Stimulated activated CD4-positive, alpha-beta T cell treated with anti-CD3 and anti-CD28 coated beads, Interleukin-4, amount 100 ng/mL, for 24 hours (primary cell): ENCODE measurements at places on chromosomes 5 and 9.

- DNase-seq = no peak
These were observed 28.7 kb downstream of the GFRA3 start for GRCh38 chr5:138245717-138246116.

- DNase-seq = no peak
These were observed 83.0 kb downstream of the TMEM174 start for GRCh38 chr5:73256012-73256411.

DNA sequence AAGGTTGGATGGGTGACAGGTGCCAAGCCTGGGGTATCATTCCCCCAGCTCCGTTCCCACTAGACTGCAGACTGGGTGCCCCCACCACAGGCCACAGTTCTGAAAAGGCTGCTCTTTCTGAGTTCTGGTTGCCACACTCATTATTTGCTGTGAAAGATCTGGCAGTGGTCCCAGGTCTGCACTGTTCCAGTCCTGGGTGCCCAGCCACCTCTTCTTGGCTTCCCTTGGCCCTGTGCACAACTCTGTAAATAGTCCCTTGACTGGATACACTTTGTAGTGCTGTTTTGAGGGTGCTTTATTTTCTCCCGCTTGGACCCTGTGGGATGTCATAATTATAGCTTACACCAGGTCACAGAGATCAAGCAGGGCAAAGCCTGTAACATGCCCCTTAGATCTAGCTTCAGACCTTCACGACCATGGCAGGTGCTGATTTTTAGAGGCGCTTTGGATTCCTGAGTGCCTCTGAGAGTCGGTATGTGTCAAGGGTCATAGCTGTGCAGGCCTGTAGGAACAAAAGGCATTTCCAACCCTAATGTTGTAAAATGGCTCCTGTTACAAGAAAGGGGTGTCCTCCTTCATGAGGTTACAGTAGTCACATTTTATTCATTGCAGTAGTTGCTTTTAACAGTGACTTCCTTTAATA lies 344.9 kb downstream of the ICE1 start:
- DNase-seq = no peak

GRCh38 chr5:114434396-114435219 lies 72.7 kb downstream of the KCNN2 start:
- no peak for DNase-seq

DNA sequence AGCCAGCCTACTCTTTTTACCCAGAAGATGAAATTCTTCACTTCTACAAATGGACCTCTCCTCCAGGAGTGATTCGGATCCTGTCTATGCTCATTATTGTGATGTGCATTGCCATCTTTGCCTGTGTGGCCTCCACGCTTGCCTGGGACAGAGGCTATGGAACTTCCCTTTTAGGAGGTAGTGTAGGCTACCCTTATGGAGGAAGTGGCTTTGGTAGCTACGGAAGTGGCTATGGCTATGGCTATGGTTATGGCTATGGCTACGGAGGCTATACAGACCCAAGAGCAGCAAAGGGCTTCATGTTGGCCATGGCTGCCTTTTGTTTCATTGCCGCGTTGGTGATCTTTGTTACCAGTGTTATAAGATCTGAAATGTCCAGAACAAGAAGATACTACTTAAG lies 16.6 kb downstream of the OCLN start:
- DNase-seq = no peak

GRCh38 chr5:60563696-60564324 lies 136.2 kb downstream of the DEPDC1B start:
- DNase-seq = no peak

DNA sequence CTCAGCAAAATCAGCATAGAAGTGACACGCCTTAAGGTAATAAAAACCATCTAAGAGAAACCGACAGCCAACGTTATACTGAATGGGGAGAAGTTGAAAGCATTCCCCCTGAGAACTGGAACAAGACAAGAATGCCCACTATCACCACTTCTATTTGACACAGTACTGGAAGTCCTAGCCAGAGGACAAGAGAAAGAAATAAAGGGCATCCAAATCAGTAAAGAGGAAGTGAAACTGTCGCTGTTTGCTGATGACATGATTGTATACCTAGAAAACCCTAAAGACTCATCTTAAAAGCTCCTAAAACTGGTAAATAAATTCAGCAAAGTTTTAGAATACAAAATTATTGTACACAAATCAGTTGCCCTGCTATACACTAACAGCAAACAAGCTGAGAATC lies 393.3 kb downstream of the KIF4B start:
- no peak for DNase-seq

DNA sequence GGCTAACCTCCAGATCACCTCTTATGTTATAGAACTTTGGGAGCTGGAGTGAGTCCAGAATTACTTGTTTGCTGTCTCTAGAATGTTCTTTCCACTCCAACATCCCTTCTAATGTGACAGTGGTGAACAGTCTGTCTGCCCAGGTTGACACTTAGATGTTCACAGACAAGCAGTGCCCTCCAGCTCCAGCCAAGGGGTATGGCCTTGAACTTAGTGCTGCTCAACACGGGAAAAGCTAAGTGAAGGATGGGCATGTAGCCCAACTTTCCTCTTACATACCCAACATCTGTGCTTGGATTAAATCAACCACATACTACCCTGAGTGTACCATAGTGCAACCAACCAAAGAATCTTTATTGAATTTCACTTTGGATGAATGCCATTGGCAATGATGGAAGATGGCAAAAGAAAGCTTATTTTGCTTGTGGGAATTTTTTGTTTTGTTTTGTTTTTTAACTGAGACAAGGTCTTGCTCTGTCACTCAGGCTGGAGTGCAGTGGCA lies 201.2 kb downstream of the NXNL2 start:
- no peak for DNase-seq

GRCh38 chr5:157481265-157481664 lies 21.3 kb downstream of the NIPAL4 start:
- no peak for DNase-seq

- DNase-seq = no peak
These were observed 150.7 kb downstream of the SLC28A3 start for GRCh38 chr9:84189904-84190303.
